A673 (cell line): ENCODE measurements at places on chromosomes 12 and 14. TPM values are rescaled to one million over a fixed set of nuclear protein-coding genes. Genes with fewer than 3 reads are reported as not detected.

DNA sequence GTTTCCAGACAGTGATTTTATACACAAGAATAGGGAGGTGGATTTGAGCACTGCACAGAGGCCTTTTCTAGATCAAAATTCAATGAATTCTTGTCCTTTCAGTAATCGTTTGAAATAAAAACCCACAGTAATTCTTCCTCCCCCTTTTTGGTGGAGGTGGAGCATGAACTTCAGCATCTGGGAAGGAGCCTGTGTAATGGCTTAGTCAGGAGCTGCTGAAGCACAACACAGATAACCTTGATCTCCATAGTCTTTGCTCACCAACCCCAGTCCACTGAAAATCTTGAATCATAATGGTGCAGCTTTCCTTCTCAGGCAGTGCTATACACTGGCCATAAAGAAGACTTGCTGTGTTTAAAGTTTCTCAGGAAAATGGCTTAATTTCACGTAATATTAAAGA lies 6.4 kb upstream of the TBPL2 start:
- peak overlapping the region; percentile 23 for H3K4me3 ChIP-seq
- no peaks in the 10 kb centered on the region for H3K36me3 ChIP-seq
- H3K4me1 ChIP-seq = peaks cover 26% of the 10 kb centered on the region
- peak; percentile 49 for DNase-seq
- peak overlapping the region; percentile 21 for H3K27ac ChIP-seq

GRCh38 chr14:75854111-75854799 lies 127.5 kb downstream of the TGFB3 start:
- no peak overlapping the region for H3K27ac ChIP-seq
- no peaks in the 10 kb centered on the region for H3K36me3 ChIP-seq
- no peak for DNase-seq
- H3K27me3 ChIP-seq = no peaks in the 10 kb centered on the region
- H3K4me3 ChIP-seq = no peak overlapping the region
- H3K4me1 ChIP-seq = no peaks in the 10 kb centered on the region

TMEM132D gene
- not detected in 2 replicates for total RNA-seq

LPCAT3 gene
- total RNA-seq = 56.6 and 60.2 TPM in 2 replicates

GRCh38 chr12:41439801-41440200 lies 251.7 kb downstream of the PDZRN4 start:
- H3K36me3 ChIP-seq = no peaks in the 10 kb centered on the region
- H3K27me3 ChIP-seq = no peaks in the 10 kb centered on the region
- no peak overlapping the region for H3K27ac ChIP-seq
- DNase-seq = no peak
- H3K4me3 ChIP-seq = no peak overlapping the region

RAPGEF3 gene
- 4.3 and 5.7 TPM in 2 replicates for total RNA-seq

RPL6 gene
- total RNA-seq = 1,517 and 1,605 TPM in 2 replicates

DNA sequence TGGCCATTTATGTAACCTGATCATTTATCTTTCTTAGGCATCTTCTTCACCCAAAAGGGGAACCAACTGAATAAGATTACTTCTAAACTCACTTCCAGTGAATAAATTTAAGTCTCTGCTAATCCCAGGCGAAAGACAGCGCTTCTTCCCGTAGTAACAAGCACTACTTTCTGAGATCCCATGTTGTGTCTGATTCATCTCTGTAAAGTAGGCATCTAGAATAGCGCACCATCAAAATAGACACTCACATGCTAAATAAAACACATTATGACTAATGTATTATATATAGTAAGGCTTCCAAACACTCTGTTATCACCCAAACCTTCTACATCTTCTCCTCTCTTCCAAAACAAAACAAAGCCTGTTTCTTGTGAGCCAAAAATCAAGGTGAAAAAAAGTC lies 15.1 kb downstream of the GTF2A1 start:
- peaks cover 46% of the 10 kb centered on the region for H3K36me3 ChIP-seq
- DNase-seq = no peak
- H3K4me1 ChIP-seq = peaks cover 9% of the 10 kb centered on the region
- no peak overlapping the region for H3K27ac ChIP-seq
- H3K27me3 ChIP-seq = no peaks in the 10 kb centered on the region

DNA sequence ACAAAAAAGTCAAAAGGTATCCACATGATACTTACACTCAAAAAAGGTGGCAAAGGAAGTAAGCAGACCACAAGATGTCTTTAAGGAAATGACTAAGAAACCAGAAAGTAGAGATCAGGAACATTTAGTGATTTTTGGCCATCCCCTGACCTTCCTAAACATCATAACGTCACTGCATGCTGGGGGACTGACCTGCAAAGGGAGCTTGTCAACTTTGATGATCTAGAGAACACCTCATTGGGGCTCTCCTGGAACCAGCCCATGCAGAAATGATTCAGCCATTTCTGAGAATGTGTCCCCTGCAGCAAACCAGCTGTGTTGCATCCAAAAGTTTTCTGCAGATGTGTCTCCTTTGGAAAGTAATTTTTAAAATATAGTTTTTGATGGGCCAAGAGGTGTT lies 152.2 kb upstream of the RASSF8 start:
- no peaks in the 10 kb centered on the region for H3K36me3 ChIP-seq
- H3K4me1 ChIP-seq = peaks cover 10% of the 10 kb centered on the region
- no peak overlapping the region for H3K4me3 ChIP-seq
- H3K27ac ChIP-seq = no peak overlapping the region
- DNase-seq = no peak

GRCh38 chr12:48988030-48988649 lies 10.0 kb downstream of the WNT1 start:
- H3K27ac ChIP-seq = no peak overlapping the region
- H3K27me3 ChIP-seq = peaks cover 19% of the 10 kb centered on the region
- H3K4me1 ChIP-seq = peaks cover 17% of the 10 kb centered on the region

DNA sequence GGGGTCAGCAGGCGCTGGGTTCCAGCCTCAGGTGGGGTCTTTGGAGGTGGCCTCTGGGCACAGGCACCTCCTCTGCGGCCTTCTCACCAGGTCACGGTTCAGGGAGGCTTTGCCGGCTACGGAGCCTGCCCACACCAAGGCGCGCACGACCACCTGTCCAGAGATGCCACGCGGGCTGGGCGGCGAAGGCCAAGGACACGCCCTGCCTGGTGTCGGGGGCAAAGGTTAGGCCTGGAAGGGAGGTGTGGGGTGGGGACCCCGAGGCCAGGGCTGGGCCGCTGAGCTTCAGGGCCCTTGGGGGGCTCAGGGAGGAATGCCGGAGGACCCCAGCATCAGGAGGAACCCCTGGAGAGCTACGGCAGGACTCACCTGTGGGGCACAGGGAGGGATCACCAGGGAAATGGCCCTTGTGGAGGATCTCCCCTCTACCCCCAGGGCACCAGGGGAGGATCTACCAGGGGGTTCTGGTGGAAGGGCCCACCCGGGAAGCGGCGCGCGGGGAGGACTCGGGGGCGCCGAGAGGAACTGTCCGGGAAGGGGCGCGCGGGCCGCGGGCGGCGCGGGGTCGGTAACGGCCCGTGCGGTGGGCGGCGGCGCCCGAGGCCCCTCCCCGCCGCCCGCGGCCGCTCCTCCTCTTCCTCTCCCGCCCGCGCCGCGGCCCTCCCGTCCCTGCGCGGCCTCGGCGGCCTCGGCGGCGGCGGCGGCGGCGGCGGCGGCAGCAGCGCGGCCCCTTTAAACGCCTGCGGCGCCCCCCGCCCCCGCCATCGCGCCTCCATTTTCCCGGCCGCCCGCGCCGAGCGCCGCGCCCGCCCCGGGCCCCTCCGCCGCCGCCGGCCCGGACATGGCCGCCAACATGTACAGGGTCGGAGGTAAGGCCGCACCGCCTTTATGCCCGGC lies at the start of gene MTA1:
Gene MTA1, plus strand, starts transcription at position 633 of the 897 bp plus-strand sequence. Its CDS starts 209 bp downstream, at position 842.
- peak within 1 kb of the TSS; percentile 91 for H3K27ac ChIP-seq
- H3K4me3 ChIP-seq = peak within 1 kb of the TSS; percentile 97
- H3K27me3 ChIP-seq = no peaks in the 10 kb centered on the region
- peaks cover 28% of the 10 kb centered on the region for H3K4me1 ChIP-seq
- peak; percentile 74 for DNase-seq

RPS6KL1 gene
- 0.80 and 1.0 TPM in 2 replicates for total RNA-seq

- no peak overlapping the region for H3K27ac ChIP-seq
- H3K36me3 ChIP-seq = no peaks in the 10 kb centered on the region
- peaks cover 7% of the 10 kb centered on the region for H3K4me1 ChIP-seq
Observed at GRCh38 chr12:6903722-6904121, 900 bp upstream of the LRRC23 start.

DNA sequence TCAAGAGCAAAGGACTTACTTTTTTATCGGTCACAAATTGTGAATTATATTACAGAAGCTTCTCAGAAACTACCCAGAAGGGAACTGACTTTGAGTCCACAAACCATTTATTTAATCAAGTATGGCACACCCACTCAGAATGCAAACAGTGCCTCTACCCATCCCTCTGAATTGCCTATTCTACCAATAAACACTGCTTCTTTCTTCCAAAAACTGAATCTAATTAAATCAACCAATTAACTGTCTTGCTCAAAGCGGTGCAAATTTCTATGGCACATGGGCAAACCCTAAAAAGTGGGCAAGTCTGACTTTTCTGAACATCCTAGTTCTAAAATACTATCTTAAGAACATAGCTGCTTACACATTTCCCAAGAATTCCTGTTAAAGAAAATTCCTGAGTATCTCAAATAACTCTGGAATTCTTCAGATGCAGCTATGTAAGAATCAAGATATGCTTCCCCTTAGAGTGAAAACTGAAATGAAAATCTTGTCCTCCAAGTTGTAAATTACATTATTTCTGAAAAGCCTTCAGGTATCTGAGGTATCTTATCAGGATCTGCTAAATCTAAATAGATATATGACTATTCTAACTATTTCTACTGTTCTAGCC lies 4.3 kb downstream of the SPTLC2 start:
- no peaks in the 10 kb centered on the region for H3K27me3 ChIP-seq
- H3K4me1 ChIP-seq = peaks cover 24% of the 10 kb centered on the region
- H3K27ac ChIP-seq = no peak overlapping the region
- H3K36me3 ChIP-seq = no peaks in the 10 kb centered on the region
- no peak for DNase-seq
- H3K4me3 ChIP-seq = no peak overlapping the region

GRCh38 chr12:31278424-31278823 lies 47.5 kb downstream of the SINHCAF start:
- no peak for DNase-seq
- no peak overlapping the region for H3K27ac ChIP-seq
- no peaks in the 10 kb centered on the region for H3K4me1 ChIP-seq

- H3K4me3 ChIP-seq = no peak overlapping the region
- peaks cover 29% of the 10 kb centered on the region for H3K4me1 ChIP-seq
- H3K27ac ChIP-seq = no peak overlapping the region
- H3K27me3 ChIP-seq = no peaks in the 10 kb centered on the region
Observed at GRCh38 chr14:99790978-99791376, 2.2 kb upstream of the EML1 start.

DNA sequence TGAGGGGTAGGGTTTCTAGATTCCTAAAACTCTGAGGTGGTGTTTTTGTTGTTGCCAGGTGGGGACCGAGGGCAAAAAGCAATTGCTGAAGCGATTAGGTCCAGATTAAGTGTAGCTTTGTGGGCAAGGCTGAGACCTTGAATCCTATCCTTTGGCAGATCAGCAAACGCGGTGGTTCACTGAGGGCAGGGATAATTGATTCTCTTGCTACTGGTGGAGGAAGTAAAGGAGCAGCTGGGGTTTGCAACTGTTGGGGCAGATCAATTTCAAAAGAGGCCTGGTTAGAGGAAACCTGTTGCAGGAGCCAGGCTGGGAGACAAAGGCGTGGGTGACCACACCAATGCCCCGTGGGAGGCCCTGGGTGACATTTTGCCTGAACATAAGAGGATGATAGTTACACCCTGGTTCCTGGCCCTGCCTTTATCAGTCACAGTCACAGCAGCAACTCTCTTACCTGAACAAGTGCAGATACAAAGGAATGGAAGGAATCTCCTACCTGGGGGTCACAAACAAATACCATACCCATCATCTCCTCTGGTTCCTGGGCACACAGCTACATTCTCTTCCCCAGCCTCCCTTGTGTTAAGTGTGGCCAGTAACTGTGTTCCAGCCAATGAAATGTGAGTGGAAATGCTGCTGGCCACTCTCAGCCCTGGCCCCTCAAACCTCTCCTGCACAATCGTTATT lies 43.3 kb upstream of the RASSF3 start:
- H3K36me3 ChIP-seq = no peaks in the 10 kb centered on the region
- no peak overlapping the region for H3K27ac ChIP-seq
- H3K4me1 ChIP-seq = no peaks in the 10 kb centered on the region
- no peaks in the 10 kb centered on the region for H3K27me3 ChIP-seq
- H3K4me3 ChIP-seq = no peak overlapping the region

GPR135 gene
- total RNA-seq = 2.3 and 3.4 TPM in 2 replicates

DNA sequence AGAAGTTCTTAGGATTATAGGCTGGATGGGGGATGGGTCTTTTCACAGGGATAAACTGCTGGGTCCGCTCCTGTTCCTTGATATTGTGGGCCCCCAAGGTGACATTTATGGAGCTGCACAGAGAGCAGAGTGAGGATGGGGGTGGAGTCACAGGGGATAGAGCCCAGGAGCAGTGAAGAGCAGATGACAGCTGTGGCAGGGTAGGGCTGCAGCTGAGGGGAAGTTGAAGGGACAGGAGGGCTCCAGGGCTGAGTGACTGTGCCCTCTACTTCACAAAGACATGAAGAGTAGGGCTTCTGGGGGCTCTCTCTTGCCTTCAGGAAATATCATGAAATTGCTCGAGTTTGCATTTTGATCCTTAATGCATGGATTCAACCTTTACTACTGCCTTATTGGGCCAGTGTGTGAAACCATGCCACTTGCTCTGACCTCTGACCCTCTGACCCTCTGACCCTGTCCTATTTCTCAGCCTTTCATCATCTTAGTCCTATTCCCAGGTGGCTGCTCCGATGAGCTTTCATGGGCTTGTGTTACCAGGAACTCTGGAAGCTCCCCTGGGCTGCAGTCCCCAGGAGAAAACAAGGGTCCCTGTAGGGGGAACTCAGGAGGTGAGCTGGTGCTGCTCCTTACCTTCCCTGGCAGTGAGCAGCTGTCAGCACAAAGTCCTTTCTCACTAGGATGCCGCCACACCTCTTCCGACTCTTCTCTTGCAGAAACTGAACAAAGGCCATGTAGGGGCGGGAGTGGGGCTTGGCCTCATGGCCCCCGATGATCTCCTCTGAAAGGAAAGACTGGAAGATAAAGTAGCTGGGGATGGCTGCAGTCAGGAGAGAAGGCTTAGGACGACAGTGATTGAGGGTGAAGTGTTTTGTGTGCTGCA lies 1.6 kb downstream of the GZMH start:
- H3K36me3 ChIP-seq = no peaks in the 10 kb centered on the region
- H3K4me1 ChIP-seq = no peaks in the 10 kb centered on the region
- no peak overlapping the region for H3K4me3 ChIP-seq
- no peak for DNase-seq
